ENCODE measurements at places on chromosomes 13 and 19.

DNA sequence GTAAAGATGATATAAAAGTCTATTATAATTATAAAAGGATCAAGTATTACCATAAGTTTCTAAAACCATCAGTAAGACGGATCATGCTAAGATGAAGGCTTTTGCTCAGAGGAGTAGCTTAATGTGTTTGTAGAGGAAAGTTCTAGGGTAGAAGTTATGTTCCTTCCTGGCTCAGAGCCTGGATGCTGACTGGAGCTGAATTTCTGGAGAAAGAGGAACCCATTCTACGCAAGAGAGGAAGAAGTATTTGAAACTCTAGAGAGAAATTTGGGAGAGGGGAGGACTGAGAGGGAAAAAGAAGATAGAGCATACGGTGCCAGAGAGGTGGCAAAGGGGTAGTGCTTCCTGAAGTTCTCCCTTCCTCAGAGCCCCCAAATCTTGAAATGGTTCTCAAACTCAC, 51.4 kb upstream of the SGCG start:
- DNase-seq, result no peak

GRCh38 chr13:28579322-28579721, 79.6 kb upstream of the POMP start:
- no peak for DNase-seq

DNA sequence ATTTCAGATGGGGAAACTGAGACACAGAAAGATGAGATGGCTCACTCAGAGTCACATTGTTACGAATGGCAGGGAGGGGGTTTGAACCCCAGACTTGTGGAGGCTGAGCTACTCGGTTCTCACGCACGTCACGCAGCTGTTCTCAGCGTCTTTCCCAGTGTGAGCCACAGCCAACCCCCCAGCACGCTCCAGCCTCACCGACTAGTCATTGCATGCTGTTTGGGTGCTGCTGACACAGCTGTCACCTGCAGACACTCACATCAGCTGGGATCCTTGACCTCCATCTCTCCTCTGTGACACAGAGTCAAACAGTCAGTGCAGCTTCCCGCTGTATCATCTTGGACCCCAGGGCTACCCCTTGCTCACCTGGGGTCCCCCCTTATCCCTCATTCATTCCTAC, 2.4 kb upstream of the NCAN start:
- no peak for DNase-seq

DNA sequence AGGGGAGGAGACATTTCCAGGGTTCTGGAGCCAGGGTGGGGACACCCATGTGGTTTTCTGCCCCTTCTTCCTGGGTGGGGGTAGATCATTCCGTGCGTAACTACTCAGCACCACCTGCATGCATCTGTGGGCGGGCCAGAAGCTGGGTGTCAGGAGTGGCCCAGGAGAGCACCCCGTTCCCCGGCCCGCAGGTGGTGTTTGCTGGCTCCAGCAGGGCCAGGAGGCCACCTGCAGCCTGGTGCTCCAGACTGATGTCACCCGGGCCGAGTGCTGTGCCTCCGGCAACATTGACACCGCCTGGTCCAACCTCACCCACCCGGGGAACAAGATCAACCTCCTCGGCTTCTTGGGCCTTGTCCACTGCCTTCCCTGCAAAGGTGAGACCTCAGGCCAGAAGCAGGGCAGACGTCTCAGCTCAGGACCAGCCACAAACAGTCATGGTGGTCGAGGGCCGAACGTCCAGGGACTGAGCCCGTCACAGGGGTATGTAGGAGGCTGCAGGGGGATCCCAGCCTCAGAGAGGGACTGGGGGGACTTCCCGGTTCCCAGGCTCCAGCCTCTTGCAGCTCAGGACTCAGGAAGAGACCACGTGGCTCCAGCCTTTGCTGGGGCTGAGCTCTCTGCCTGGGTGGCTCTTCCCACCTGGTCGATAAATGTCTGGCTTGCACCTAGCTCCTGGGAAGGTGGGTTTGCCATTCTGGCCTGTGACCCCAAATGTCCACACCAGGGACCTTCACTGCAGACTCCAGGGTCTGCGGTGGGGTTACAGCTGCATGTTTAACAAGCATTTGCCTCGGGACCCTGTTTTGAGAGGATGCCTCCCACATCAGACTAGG, 1.6 kb downstream of the FSTL3 start:
- no peak for DNase-seq

DNA sequence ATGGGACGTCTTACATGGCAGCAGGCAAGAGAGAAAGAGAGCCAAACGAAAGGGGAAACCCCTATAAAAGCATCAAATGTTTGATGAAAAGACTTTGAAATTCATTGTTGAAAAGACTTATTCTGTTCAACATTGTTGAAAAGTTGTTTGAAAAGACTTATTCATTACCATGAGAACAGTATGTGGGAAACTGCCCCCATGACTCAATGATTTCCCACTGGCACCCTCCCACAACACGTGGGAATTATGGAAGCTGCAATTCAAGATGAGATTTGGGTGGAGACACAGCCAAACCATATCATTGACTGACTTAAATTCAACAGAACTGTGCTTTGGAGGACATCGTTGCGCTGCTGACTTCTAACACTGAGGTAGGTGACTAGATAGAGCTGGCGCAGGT, 48.0 kb upstream of the RCBTB2 start:
- DNase-seq, result no peak

DNA sequence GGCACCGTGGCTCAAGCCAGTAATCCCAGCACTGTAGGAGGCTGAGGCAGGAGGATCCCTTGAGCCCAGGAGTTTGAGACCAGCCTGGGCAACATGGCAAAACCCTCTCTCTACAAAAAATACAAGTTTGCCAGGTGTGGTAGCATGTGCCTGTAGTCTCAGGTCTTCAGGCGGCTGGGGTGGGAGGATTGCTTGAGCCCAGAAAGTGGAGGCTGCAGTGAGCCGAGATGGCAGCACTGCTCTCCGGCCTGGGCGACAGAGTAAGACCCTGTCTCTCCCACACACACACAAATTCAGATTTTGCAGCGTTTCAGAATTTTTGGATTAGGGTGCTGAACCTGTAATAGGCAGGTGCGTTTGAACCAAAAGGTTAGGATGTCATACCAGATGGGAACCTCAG, 2.2 kb downstream of the RPS11 start:
- no peak for DNase-seq

GRCh38 chr13:107650081-107650701, 565.1 kb downstream of the LIG4 start:
- DNase-seq, result peak; percentile 50

DNA sequence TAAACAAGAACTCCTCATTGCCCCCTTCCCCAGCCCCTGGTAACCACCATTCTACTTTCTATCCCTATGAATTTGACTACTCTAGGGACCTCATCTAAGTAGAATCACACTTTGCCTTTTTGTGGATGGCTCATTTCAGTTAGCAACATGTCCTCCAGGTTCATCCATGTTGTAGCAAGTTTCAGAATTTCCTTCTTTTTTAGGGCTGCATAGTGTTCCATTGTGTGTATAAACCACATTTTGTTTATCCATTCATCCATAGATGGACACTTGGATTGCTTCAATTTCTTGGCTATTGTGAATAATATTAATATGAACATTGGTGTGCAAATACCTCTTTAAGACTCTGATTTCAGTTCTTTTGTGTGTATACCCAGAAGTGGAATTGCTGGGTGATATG, 4.8 kb upstream of the DHRS12 start:
- no peak for DNase-seq

DNA sequence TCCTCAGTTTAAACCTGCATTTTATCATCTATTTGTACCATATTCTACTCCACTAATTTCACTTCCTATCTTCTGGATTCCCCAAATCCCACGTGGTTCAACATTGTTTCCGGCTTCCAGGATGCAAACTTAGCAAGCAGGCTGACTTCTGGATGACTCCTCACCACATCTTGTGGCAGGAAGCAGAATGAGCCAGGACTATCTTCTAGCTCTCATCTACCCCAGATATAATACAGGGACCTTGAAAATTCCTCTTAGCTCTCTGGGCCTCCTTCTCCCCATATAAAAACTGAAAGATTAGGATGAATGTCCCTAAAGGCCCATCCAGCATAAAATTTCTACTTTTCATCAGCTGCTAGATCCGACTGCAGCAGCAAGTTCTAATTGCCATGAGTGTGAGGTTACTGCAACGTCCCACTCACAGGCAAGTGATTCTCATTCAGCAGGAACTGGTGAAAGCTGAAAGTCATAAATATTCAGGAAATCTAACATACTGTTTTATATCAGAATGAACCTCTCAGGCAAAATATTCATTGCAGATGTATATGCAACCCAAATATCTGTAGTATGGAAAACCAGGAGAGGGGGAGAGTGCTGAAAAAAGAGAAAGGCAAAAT, 93.4 kb downstream of the KCTD12 start:
- peak; percentile 78 for DNase-seq
